ENCODE measurements at places on chromosomes 16 and 17.

- no peak for DNase-seq
These were observed 43.1 kb downstream of the ABAT start for GRCh38 chr16:8717469-8717868.

DNA sequence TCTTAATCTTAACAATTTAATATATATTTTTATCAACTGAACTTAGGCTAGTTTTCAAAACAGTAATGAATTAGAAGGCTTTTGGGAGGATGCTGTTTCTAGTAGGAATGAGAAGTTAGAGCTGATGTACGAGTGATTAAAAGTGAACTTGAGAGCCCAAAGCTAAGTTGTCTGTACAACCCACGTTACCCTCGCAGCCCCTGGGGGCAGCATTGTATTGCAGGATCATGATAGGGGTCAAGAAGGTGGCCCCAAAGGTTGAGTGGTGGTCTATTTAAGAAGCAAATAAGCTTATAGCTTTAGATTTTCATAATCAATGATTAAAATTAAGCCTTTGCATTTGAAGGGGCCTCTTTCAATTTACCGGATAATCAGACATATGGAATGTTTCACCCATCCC, 33.7 kb upstream of the ALDH3A2 start:
- DNase-seq = no peak

DNA sequence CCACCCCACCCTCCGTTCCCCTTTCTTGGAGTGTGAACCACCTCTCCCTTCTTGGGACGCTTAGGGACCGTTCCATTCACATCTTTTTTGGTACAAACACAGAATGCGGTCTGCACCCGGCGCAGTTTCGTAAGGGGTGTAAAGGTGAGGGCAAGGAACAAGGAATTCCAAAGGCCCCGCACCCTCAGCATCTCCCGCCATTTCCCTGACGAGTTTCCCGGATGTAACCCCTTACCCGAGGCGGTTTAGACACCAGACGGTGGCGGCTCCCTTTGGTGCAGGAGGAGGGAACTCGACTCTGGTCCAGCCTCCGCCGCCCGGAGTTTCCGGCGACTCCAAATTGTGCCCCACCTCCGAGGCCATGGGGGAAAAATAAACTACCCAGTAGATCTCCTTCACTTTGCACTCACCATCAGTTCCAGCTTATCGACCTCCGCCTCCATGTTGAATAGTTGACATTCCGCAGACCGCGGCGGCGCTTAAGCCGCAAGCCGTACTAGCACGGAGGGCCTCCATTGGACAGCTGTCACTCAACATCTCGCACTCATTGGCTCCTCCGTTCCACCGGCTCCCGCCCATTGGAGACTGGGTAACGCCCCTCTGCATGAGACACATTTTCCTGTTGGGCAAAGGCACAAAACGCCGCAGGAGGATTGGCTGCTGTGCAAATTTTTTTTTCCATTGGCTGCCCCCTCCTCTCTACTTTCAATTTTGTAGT, at the start of gene SKA2:
TSS of gene SKA2 (minus strand) at position 466 of the 718 bp plus-strand sequence. CDS start at position 443, 23 bp downstream.
- DNase-seq = peak; percentile 97

- DNase-seq = no peak
These were observed 130.1 kb downstream of the SPACA3 start for GRCh38 chr17:33121756-33122155.

GRCh38 chr17:71376933-71377332, 743.9 kb upstream of the SOX9 start:
- no peak for DNase-seq

DNA sequence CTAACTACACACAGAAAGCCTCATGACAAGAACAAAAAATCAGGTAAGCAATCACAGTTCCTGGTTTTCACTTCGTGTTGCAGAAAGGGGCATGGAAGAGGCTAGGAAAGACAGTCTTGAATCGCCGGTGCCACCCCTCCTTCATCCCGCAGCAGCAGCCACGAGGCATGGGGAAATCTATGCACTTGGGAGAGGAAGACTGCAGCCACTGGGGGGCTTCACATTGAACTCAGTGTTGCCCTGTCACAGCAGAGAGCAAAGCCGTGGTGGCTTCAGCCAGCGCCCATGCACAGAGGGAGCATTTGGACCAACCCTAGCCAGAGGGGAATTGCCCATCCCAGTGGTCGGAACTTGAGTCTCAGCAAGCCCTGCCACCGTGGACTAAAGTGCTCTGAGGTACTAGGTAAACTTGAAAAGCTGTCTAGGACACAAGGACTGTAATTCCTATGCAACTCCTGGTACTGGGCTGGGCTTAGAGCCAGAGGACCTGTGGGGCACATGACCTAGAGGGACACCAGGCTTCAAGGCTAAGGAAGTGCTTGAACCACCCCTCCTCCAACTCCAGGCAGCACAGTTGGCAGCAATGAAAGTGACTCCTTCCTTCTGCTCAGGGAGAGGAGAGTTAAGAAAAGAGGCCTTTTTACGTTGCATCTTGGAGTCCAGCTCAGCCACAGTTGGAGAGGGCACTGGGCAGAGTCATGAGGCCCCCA, 35.2 kb upstream of the ATP2C2 start:
- DNase-seq = no peak

GRCh38 chr17:77086433-77087010, 54.2 kb upstream of the SEC14L1 start:
- DNase-seq = peak; percentile 95

- no peak for DNase-seq
These were observed 95.6 kb downstream of the GRIN2A start for GRCh38 chr16:10086620-10087019.

GRCh38 chr17:54426296-54426886, 474.3 kb upstream of the TOM1L1 start:
- DNase-seq = no peak
